Small intestine (tissue), 16 donors: ENCODE measurements at places on chromosomes 12 and 14. TPM values are rescaled to one million over a fixed set of nuclear protein-coding genes. Genes with fewer than 3 reads are reported as not detected.

DNA sequence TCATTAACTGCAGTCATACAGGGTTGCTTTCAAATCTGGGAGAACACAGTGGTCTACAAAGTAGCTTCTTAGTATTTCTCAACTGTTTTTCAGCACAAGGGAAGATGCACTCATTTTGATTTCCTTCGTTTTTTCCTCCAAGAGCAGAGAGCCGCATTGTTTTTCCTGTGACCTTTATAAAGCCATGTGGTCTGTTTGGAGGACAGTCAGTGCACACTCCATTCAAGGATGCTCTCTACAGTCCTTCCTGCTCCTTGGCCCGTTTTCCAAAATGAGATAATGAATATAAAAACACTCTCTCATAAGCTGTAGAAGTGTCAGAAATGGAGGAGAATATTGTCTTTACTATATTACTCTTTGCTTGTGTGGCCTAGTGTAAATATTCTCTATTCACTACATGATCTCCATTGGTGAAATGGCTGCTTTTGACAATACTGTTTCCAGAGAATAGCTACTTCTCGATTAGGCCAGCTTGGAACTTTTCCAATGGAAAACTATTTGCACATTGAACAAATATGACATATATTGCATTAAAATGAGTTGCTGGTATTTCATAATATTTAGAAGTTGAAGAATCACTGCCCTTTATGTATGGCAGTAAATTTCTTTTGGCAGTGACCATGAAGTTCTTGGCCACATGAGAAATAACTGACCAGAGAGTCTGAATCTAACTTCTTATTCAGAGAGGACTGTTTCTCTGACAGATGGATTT lies 393.1 kb upstream of the RGS6 start:
- no peak for DNase-seq
- no peak overlapping the region for H3K4me3 ChIP-seq
- no peaks in the 10 kb centered on the region for H3K4me1 ChIP-seq

NPFF gene
- polyA plus RNA-seq: not detected

DNA sequence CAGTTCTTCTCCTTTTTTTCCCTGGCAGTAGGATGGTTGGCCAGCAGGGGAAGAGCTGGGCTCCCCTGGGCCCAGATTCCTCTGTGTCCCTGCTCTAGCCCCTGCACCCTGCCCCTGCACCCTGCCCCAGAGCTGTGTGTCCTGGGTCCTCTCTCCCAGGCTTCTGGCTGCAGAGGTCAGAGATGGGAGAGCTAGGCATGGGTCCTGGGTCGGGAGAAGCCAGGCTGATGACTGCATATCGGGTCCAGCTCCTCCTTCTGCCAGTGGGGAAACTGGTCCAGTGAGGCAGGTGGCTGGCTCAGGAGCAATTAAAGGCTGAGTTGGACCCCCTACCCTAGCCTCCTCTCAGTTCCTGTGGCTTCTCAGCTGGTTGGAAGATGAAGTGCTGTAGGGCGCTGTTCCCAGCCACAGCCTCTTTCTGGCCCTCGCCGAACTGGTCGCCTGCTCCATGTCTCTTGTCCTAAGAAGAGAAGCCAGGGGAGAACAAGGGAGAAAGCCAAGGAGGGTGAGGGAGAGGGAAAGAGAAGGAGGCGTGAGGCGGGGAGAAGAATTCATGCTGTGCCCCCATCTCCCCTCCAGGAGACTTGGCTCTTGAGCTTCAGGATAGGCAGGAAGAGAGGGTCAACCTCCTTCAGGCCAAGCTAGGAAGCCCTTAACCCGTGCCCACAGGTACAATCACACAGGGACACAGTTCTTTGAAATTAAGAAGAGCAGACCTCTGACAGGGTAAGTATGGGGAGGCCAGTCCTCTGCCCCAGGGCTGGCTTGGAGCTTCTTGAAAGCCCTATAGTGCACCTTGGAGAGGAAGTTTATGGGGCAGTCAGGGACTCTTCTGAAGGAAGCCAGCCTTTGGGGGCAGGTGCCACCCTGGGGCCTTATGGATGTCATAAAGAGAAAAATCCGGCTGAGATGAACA lies 9.5 kb downstream of the VASH1 start:
- no peaks in the 10 kb centered on the region for H3K36me3 ChIP-seq
- DNase-seq: no peak
- no peak overlapping the region for H3K4me3 ChIP-seq

GRCh38 chr12:9731393-9731792 lies 1.5 kb downstream of the CLECL1 start:
- no peaks in the 10 kb centered on the region for H3K4me1 ChIP-seq
- H3K27me3 ChIP-seq: no peaks in the 10 kb centered on the region
- no peak overlapping the region for H3K4me3 ChIP-seq
- DNase-seq: no peak

PRPH gene
- not detected for polyA plus RNA-seq

- peaks cover 2% of the 10 kb centered on the region for H3K36me3 ChIP-seq
- H3K27me3 ChIP-seq: no peaks in the 10 kb centered on the region
- H3K27ac ChIP-seq: peak overlapping the region; percentile 69
These were observed 5.5 kb downstream of the ITGA5 start for GRCh38 chr12:54413284-54414190.

- H3K27me3 ChIP-seq: no peaks in the 10 kb centered on the region
- H3K4me1 ChIP-seq: peaks cover 4% of the 10 kb centered on the region
- H3K4me3 ChIP-seq: no peak overlapping the region
- no peak for DNase-seq
- no peak overlapping the region for H3K27ac ChIP-seq
- H3K36me3 ChIP-seq: no peaks in the 10 kb centered on the region
These were observed 32.4 kb downstream of the FERMT2 start for GRCh38 chr14:52918486-52918885.

P2RX2 gene
- polyA plus RNA-seq: not detected

RTN1 gene
- polyA plus RNA-seq: 34.4 TPM

DNA sequence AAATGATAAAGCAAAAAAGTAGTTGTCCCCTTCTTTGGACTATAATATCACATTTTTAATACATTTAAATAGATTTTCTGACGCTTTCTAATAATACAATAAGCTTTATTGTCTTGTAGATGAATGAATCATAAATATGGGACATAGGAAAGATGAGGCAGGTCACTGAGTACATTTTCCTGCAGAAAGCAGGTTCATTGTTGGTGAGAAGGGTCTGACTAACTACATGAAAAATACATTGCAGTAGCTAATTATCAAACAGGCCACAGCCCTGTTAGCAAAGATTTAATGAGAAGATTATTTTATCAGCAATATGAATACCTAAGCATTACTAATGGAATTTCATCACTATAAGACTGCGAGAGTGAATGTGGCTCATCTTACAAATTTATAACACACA lies 45.6 kb downstream of the ABCD2 start:
- no peaks in the 10 kb centered on the region for H3K36me3 ChIP-seq
- no peak for DNase-seq
- no peaks in the 10 kb centered on the region for H3K27me3 ChIP-seq
- H3K4me3 ChIP-seq: no peak overlapping the region
- no peaks in the 10 kb centered on the region for H3K4me1 ChIP-seq

BDKRB1 gene
- 1.1 TPM for polyA plus RNA-seq

DNA sequence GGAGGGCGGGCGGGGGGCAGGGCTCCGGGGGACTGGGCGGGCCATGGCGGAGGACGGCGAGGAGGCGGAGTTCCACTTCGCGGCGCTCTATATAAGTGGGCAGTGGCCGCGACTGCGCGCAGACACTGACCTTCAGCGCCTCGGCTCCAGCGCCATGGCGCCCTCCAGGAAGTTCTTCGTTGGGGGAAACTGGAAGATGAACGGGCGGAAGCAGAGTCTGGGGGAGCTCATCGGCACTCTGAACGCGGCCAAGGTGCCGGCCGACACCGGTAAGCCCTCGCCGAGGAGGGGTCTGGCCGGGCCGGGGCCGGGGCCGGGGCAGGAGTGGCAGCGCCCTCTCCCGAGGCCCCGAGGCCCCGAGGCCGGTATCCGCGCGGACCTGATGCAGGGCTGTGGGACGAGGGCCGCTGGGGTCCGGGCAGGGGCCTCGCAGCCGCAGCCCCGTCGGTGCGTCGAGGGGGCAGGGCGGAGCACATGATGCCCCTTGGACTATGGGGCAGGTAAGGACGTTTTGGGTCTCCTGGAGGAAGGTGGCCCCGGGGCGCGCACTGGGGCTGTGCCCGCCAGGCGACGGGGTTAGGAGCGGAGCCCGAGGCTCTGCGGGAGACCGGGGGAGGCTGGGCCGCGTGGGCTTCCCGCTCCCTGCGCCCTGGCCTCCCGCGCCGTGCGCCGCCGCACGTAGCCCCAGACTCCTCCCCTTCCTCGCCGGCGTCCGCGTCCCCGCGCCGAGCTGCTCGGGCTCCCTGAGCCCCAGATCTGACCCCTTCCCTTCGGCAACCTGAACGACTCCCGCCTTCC lies at the start of gene TPI1:
Gene TPI1 (plus strand): TSS at position 119 of the 798 bp plus-strand sequence. CDS start 36 bp downstream, at position 155.
- peaks cover 81% of the 10 kb centered on the region for H3K36me3 ChIP-seq
- H3K27me3 ChIP-seq: no peaks in the 10 kb centered on the region
- H3K4me1 ChIP-seq: peaks cover 44% of the 10 kb centered on the region
- peak within 1 kb of the TSS; percentile 95 for H3K4me3 ChIP-seq

- DNase-seq: no peak
- H3K36me3 ChIP-seq: no peaks in the 10 kb centered on the region
- H3K27me3 ChIP-seq: no peaks in the 10 kb centered on the region
- H3K27ac ChIP-seq: no peak overlapping the region
These were observed 69.5 kb downstream of the NKX2-1 start for GRCh38 chr14:36450550-36450949.

STON2 gene
- polyA plus RNA-seq: 4.9 TPM

HOTAIR gene
- not detected for polyA plus RNA-seq

GRCh38 chr14:44070046-44070445 lies 437.0 kb downstream of the FSCB start:
- H3K27ac ChIP-seq: no peak overlapping the region
- H3K4me1 ChIP-seq: no peaks in the 10 kb centered on the region
- no peaks in the 10 kb centered on the region for H3K27me3 ChIP-seq
- DNase-seq: no peak
- no peak overlapping the region for H3K4me3 ChIP-seq

SLC5A8 gene
- not detected for polyA plus RNA-seq

DNA sequence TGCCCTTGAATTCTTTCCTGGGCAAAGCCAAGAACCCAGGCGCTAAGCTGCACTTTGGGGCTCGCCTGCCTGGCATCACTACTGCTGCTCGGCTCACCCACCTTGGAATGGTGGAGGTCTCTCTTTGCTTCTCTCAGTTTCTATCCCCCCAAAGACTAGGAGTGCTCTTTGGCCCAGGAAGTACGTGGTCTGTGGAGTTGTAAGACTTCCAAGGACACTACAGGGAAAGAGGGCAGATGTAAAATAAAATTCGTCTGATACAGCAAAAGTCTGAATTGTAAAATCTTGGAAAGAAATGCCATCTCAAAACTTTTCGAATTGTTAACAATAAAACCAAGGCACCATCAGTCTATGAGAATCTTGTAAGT lies 52.5 kb upstream of the MAP1LC3B2 start:
- H3K36me3 ChIP-seq: no peaks in the 10 kb centered on the region
- H3K4me1 ChIP-seq: no peaks in the 10 kb centered on the region
- H3K27me3 ChIP-seq: no peaks in the 10 kb centered on the region
- H3K27ac ChIP-seq: no peak overlapping the region
- DNase-seq: peak; percentile 27
- H3K4me3 ChIP-seq: no peak overlapping the region

PLEK2 gene
- polyA plus RNA-seq: 78.5 TPM

GRCh38 chr14:93114713-93115068 lies 1.0 kb downstream of the ITPK1 start:
- no peaks in the 10 kb centered on the region for H3K36me3 ChIP-seq
- peak overlapping the region; percentile 90 for H3K27ac ChIP-seq
- H3K4me3 ChIP-seq: peak overlapping the region; percentile 85
- H3K4me1 ChIP-seq: peaks cover 23% of the 10 kb centered on the region
- no peak for DNase-seq

IL31 gene
- not detected for polyA plus RNA-seq

- no peak overlapping the region for H3K4me3 ChIP-seq
- no peaks in the 10 kb centered on the region for H3K4me1 ChIP-seq
- peak; percentile 69 for DNase-seq
- no peaks in the 10 kb centered on the region for H3K27me3 ChIP-seq
These were observed 44.5 kb upstream of the AMN1 start for GRCh38 chr12:31773223-31773750.

FGF6 gene
- polyA plus RNA-seq: not detected

PPP1R3E gene
- 6.7 TPM for polyA plus RNA-seq

DNA sequence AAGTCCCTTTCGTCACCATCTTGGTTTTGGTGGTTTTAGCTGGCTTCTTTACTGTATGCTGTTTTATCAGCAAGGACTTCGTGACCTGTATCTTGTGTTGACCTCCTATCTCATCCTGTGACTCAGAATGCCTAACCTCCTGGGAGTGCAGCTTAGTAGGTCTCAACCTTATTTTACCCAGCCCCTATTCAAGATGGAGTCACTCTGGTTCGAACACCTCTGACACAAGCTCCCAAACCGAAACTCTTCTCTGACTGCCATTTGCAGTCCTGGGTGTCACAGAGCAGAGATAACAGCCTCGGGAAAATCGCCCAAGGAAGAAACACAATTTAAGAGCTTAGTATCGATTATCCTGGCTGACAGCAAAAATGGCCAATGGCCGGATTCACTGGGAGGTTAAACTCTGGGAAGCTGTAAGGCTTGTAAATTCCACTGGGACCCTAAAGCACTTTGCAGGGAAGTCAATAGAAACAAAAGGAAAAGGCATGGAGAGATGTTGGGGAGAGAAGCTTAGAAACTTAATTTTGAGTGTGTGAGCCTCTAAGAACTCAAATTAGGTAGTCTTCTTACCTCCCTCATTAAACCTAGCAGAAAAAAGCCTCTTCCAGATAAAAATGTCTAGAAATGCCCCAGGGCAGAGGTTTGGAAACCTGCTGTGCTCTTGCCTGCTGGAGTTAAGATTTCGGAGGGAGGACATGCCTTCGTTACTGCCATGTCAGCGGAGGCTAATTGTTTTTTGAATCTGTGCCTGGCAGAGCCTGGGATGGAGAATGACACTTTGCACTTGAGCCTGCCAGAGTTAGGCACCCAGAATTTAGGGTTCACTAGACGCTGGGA lies 56.5 kb upstream of the RPH3A start:
- H3K36me3 ChIP-seq: no peaks in the 10 kb centered on the region
- no peak for DNase-seq
- no peaks in the 10 kb centered on the region for H3K4me1 ChIP-seq
- H3K4me3 ChIP-seq: no peak overlapping the region
- H3K27me3 ChIP-seq: peaks cover 3% of the 10 kb centered on the region

- peaks cover 3% of the 10 kb centered on the region for H3K27me3 ChIP-seq
- H3K27ac ChIP-seq: no peak overlapping the region
- DNase-seq: peak; percentile 17
- H3K36me3 ChIP-seq: no peaks in the 10 kb centered on the region
- H3K4me3 ChIP-seq: no peak overlapping the region
- no peaks in the 10 kb centered on the region for H3K4me1 ChIP-seq
These were observed 165.5 kb downstream of the SLC41A2 start for GRCh38 chr12:104792570-104792969.

DNA sequence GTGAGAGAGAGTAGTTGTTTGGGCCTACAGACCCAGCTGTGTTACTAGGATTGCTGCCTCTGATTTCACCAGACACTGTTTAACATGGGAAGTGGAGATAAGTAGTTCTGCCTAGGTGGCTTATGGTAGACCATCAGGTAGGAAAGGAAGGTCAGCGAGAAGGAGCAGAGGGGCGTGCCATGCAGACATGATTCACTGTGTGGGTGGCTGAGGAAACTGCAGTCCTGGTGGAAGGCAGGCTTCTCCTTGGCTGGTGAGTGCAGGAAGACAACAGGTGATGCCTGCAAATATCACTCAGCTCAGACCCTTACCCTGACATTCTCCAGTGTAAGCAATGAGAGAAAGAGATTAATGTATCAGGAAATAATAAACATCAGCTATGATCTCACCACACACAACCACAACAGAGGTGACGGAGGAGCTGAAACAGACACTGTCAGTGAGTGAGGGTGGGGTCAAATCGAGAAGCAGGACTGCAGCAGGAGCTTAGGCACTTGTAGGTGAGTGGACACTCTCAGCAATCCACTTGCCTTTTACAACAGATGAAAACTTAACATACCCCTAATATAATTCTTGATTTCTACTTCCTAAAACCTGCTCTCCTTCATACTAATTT lies 2.1 kb upstream of the PRR4 start:
- no peak overlapping the region for H3K27ac ChIP-seq
- no peak overlapping the region for H3K4me3 ChIP-seq
- no peak for DNase-seq
- no peaks in the 10 kb centered on the region for H3K4me1 ChIP-seq
- H3K27me3 ChIP-seq: no peaks in the 10 kb centered on the region
